ENCODE measurements at places on chromosomes 2 and 18.

DNA sequence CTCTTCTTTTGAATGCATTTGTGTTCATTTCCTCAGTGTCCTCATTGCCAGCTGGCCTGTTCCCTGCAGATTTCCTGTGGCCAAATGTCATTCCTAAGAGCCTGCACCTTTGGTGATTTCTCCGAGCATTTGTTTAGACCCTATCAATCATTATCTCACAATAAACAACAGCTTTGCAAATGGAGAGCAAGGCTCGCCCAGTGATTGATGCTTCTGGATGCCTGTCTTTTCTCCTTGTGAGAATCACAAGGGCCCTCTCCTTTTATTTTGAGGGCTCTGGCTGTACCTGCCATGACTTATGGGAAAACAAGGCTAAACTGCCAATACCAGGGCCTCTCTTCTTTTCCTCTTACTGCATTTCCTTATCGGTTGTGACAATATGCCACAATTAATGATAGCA lies 1454.4 kb upstream of the CELF4 start:
- no peak for DNase-seq

GRCh38 chr2:128456281-128456680 lies 137.6 kb upstream of the HS6ST1 start:
- no peak for DNase-seq

DNA sequence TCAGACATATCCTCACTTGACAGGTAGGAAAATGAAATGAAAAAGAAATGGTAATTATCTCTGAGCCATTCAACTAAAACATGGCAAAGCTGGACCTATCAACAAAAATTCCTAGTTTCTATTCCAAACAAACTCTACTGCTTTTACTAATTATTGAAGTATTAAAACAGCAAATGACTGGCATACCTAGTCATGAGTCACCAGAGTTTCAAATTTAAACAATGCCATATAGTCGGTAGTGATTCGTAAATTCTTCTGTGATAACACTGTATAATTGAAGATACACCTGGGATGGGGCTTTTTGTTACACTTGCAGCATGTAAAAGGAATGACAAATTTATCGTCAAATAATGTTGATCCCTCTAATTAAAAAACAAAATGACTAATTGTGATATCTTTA lies 153.1 kb upstream of the THUMPD2 start:
- no peak for DNase-seq

- DNase-seq = no peak
These were observed 149.9 kb downstream of the SEPTIN10 start for GRCh38 chr2:109463891-109464290.

DNA sequence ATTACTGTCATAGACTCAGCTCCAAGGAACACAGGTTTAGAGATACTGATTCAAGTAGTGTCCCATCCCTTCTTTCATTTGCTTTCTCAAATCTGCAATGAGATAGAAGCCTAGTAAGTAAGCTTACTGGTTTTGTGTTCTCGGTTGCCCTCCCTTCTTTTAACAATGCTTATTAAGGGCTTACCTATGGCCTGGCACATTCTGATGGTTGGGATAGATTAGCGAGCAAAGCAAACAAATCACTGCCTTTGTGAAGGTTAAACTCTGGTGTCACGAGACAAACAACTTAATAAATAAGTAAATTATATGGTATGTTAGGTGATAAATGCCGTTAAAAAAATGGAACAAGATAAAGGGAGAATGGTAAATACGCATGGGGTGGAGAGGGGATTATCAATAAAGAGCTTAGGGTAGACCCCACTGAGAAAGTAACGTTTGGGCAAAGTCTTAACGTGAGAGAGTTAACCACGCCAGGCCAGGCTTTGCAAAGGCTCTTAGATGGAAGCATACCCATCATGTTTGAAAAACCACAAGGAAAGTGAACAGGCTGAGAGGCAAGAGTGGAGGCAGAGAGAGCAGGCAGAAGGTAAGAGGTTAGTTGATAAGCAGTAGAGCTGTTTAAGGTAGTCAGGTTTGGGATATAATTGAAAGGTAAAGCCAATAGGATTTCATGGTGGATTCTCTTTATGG lies 31.0 kb downstream of the EIF2AK3 start:
- no peak for DNase-seq

GRCh38 chr2:126643431-126643830 lies 12.5 kb upstream of the GYPC start:
- no peak for DNase-seq

- DNase-seq = no peak
These were observed 4.5 kb downstream of the PSTPIP2 start for GRCh38 chr18:46067438-46068007.

DNA sequence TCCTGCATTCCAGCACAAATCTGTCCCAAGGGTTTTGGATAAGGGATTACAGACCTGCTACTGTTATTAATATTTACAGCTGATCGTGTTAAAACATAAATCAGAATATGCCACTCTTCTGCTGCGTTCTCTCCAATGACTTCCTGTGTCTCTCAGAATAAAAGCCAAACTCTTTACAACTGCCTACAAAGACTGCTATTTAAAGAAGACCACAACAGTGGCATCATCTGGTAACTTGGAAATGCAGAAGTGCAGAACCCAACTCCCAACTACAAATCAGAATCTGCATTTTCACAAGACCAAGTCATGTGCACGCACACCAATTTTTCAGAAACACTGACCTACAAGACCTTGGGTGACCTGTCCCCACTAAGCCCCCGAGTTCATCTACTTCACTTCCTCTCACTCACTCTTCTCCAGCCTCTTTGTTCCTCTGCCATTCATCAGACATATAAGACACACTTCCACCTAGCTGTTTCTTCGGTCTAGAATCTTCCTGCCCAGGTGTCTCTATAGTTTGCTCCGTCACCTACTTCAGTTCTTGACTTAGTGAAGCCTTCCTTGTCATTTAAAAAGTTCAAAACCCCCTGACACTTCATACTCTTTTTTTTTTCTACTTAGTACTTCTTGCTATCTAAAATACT lies 36.0 kb downstream of the CHN1 start:
- no peak for DNase-seq

Measured in CD4-positive, alpha-beta T cell treated with Interferon alpha-2 for 1 hour (primary cell).